ENCODE measurements at places on chromosomes 12 and 14. TPM values are rescaled to one million over a fixed set of nuclear protein-coding genes. Genes with fewer than 3 reads are reported as not detected.
A peak's percentile ranks its signal among the peaks of the same experiment; 100 is the strongest.

- DNase-seq = peak; percentile 61
These were observed 2.3 kb downstream of the MMP14 start for GRCh38 chr14:22838631-22839041.

GRCh38 chr12:94560431-94561221 lies 89.7 kb downstream of the TMCC3 start:
- DNase-seq = no peak

DNA sequence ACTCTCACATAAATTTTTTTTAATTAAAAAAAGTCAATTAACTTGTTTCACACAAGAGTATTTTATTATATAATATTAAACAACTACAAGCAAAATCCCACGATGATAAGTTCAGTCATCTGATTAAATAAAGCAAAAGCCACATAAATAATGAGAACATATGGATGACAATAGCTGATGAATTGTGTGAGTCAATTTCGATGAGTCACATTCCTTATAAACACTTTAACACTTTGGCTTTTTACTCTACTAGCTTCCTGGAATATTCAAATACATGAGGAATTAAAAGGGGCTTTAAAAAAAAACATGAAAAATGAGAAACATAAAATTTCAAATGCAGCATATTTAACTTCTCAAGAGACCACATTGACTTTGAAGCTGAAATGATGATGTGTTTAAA lies 95.3 kb downstream of the BCAT1 start:
- DNase-seq = peak; percentile 20

- no peak for DNase-seq
These were observed 205.1 kb upstream of the GZMB start for GRCh38 chr14:24838945-24839616.

DNA sequence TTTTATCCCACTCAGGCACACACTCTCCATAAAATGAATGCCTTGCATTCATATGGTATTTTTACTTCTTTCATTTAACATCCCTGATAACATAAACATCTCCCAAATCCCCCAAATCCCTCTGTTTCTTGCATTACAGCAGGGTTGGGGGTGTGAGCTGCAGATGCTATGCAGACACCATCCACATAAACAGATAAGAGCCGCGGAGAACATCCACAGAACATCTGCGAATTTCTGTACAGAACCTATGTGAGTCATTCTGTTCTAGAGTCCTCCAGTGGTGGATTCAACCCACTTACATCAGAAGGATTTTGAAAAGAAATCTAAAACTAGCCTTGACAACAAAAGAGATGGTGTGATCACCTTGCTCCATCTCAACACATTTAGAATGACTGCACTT lies 20.3 kb downstream of the FBLN5 start:
- DNase-seq = no peak

GRCh38 chr12:23862701-23863100 lies 86.8 kb downstream of the SOX5 start:
- no peak for DNase-seq

DNA sequence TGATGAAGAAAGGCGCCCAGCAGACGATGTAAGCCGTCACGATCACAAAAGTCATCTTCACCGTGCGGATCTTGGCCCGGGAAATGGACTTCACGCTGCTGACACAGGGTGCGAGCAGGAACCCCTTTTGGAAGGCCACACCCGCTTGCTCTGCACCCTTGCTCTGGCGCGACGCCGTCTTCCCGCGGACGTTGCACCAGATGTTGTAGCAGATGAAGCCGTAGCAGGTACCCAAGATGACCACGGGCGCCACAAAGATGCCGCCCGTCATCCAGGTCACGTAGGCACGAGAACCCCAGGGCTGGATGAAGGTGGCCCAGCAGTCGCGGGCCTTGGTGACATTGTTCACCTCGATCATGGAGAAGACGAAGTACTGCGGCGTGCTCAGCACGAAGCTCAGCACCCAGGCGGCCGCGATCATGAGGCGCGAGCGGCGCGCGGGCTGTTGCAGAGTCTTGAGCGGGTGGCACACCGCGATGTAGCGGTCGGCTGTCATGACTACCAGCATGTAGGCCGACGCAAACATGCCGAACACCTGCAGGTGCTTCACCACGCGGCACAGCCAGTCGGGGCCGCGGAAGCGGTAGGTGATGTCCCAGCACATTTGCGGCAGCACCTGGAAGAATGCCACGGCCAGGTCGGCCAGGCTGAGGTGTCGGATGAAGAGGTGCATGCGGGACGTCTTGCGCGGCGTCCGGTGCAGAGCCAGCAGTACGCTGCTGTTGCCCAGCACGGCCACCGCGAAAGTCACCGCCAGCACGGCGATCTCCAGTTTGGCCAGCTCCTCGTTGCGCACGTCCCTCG lies 890 bp downstream of the AVPR1A start:
- no peak for DNase-seq

DNA sequence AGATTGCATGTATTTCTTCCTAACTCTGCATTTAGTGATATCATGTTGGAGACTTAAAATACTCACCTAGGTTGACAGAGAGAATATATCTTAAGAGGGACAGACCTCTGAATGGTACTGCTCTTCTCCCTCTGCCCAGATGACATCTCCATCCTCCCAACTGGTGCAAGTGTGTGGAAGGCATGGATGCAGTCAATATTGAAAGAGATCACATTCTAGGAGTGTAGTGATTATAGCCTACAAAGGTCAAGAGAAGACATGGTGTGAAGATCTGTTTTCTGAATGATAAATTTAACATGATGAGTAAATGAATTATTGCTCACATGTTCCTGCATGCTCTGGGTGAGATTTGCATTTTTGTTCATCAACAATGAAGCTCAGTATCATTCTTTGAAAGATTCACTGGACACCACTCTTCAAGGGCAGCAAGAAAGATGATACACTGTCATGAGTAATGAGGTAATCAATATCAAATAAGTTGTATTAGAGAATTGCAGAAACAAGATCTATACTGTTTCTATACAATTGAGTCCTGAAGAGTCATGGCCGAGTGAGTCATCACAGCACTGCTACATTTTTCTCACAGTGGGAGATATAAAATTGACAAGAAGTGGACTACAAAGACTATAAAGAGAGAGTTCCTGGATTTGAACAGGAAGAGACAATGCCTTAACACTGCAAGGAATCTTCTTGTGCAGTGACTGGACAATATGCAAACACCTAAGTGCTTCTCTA lies 183.3 kb upstream of the KRR1 start:
- no peak for DNase-seq

GRCh38 chr12:100826323-100826722 lies 31.7 kb downstream of the ANO4 start:
- peak; percentile 11 for DNase-seq

- DNase-seq = no peak
These were observed 19.0 kb upstream of the ANKRD9 start for GRCh38 chr14:102528431-102529170.

DNA sequence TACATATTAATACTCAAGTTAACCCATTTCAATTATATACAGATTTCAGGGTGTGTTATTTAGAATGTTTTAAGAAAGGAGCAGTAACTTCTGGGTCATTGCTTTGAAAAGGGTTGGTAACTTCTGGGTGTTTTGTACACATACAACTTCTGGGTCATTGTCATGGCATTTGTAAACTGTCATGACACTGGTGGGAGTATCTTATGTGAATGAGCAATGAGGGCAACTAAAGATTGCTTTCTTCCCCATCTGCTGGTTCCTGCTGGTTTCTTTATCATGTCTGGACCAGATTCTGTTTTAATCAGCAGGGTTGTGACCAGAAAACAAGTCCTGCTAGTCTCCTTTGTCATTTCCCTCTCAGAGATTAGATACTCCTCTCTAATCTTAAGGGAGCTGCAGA lies 713.3 kb downstream of the LRFN5 start:
- DNase-seq = no peak

DNA sequence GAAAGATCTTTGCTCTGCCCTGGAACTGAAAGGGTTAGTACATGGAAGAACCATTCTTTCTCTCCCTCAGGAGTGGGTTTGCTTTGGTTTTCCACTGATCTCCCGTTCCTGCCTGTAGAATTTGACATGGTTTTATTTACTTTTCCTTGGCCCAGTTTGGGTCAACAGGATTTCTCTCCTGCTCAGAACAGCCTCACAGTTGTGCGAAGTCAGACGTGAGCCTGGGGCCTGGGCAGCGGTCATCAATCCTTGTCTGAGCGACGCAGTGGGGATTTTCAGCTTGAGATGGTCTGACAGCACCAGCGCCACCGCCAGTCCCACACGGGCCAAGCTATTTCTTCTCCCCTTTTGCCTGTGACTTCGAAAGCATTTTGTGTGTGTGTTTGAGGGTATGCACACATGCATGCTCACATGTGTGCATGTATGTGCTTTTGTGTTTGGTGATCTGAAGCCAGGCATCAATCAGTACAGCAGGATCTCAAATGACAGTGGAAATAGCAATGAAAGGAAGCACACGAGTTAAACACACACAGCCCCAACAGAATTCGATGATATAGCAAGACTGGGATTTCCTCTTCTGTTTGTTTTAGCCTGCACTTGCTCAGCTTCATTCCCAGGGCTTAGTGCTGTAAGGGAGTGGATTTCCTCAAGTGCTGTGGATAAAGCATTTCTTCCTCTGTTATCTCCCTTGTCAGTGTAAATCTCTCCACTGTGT lies 58.3 kb downstream of the SMOC1 start:
- no peak for DNase-seq

- DNase-seq = no peak
These were observed 544.0 kb downstream of the GALC start for GRCh38 chr14:87449016-87449415.

DNA sequence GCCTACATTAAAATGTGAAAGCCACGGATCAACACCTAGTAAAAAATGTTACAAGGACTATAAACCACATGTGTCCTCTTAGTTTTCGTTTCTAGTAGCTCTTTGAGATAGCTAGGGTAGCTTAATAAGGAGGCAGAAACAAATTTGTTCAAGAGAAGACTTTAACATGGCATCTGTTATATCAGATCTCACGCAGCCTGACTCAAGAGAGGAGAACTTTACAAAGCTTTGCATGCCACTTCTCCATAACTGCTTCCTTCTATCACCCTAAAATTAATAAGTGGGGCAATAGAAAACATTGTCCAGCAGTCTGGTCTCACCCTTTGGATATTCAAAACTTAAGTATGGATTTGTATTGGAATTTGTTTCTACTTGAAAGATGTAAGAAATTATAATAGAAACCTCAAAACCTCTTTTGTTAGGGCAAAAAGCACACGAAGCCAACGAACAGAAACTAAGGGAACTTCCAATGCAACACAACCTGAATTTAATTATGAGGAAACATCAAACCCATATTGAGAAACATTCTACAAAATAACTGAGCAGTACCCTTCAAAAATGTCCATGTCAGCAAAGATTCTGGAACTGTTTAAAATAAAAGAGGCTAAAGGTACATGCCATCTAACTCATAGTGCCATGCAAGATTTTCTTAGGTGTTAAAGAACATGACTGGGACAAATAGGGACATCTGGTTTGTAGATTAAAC lies 194.8 kb downstream of the LRIG3 start:
- DNase-seq = no peak

GRCh38 chr12:125674554-125675338 lies 609.5 kb downstream of the AACS start:
- DNase-seq = no peak

- no peak for DNase-seq
These were observed 29.7 kb downstream of the ATF7IP start for GRCh38 chr12:14395074-14395778.

DNA sequence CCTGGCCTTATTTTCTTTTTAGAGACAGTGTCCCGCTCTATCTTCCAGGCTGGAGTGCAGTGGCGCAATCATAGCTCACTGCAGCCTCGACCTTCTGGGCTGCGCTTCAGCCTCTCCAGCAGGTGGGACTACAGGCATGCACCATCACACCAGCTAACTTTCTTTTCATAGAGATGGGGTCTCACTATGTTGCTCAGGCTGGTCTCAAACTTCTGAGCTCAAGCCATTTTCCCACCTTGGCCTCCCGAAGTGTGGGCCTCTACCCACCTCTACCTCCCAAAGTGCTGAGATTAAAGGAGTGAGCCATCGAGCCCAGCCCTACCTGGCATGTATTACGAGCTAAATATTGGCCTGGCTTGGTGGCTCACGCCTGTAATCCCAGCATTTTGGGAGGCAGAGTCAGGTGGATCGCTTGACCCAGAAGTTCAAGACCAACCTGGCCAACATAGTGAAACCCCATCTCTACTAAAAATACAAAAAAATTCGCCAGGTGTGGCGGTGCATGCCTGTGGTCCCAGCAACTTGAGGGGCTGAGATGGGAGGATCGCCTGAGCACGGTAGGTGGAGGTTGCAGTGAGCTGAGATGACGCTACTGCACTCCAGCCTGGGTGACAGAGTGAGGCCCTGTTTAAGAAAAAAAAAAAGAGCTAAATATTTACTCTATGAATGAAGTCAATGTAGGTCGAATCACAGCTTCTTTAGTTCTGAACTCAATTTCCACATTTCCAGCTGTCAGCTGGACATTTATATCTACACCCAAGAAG lies 7.6 kb upstream of the RILPL1 start:
- DNase-seq = no peak

- no peak for DNase-seq
These were observed 9.8 kb downstream of the ZNF385A start for GRCh38 chr12:54374562-54375258.

DNA sequence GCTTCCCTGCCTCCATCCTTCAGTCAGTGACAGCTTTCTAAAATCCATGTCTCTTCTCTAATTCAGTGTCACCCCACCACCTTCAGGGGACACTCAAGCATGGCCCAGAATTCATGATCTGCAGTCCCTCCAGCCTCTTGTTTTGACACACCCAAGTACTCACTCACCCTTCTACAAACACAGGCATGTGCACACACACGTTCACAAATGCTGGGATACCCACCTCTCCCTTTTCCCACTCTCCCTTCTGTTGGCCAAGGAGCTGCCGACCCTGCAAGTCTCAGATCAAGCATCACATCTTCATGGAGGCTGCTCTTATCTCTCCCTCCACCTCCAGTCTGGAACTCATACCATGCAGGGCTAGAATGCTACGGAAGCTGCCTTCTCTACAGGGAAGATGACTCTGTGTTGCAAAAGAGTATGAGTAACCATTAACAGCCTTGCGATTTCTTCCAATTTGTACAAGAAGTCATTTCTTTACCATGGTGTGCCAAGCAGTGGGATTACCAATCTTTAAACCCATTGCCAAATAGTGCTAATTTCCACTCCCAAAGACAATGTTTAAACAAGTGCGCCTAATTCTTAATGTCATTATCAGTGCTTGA lies 196.1 kb downstream of the BCL11B start:
- no peak for DNase-seq

IFNG gene
- total RNA-seq = not detected

LHX5 gene
- total RNA-seq = not detected

OLR1 gene
- 53.6 TPM for total RNA-seq

FOXG1 gene
- total RNA-seq = not detected

RBP5 gene
- total RNA-seq = not detected

VAMP1 gene
- 11.1 TPM for total RNA-seq

RPGRIP1 gene
- total RNA-seq = not detected

Data from HFFc6 (cell line).